NCI-H2081 (cell line): ENCODE measurements at places on chromosomes 12 and 14.
A peak's percentile ranks its signal among the peaks of the same experiment; 100 is the strongest.

DNA sequence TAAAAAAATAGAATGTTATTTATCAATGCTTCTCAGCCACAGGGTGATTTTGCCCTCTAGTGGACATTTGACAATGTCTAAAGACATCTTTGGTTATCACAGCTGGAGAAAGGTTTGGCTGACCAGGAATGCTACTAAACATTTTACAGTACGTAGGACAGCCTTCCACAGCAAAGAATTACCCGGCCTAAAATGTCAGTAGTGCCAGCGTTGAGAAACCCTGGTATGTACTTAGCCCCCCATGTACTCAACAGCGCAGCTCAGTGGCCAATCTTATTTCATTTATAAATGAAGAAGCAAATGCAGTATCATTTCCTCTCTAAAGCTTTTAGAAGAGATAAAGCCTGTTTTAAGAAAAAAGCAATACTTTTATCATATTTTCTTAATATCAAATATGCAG, 5.8 kb downstream of the MARK3 start:
- peak; percentile 41 for DNase-seq

DNA sequence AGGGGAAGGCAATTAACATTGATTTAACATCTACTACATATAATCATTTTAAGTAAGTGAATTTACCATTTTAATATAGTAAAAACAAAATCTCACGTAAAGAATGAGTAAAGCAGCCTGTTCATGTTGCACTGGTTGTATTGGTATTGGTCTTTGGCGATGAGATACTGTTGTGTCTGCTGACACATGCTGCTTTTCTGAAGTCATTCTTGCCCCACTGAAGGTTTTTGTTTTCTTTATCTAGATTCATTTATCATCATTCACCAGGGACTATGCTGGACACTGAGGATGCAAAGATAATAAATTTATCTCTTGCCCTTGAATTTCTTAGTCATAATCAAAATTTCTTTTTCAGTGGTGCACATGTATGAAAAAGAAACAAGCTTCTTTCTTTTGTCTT, 246.2 kb upstream of the NPAS3 start:
- no peak for DNase-seq

DNA sequence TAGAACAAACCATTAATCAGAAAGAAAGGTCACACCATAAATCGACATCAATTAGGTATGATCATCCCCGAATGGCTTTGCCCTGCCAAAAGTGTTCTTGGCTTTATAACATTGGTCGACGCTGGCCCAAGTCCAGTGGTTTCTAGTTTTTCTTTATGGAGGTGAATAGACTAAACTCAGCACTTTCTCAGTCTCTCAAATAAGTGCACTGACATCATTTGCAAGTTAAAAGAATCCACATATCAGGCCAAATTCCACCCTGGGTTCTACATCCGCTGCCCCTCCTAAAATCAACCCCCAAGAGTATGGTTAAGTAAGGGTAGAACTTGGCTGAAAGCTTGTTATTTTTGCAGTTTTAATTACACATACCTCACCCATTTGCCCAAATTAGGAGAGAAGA, 314.3 kb downstream of the C12orf75 start:
- no peak for DNase-seq

- no peak for DNase-seq
Observed at GRCh38 chr12:63206494-63206893, 55.5 kb upstream of the AVPR1A start.

- DNase-seq: no peak
Observed at GRCh38 chr12:2113119-2113912, 60.5 kb downstream of the CACNA1C start.

GRCh38 chr12:122184517-122184916, 1.6 kb downstream of the LRRC43 start:
- no peak for DNase-seq

- peak; percentile 42 for DNase-seq
Observed at GRCh38 chr14:102320033-102320660, 601 bp downstream of the ZNF839 start.

DNA sequence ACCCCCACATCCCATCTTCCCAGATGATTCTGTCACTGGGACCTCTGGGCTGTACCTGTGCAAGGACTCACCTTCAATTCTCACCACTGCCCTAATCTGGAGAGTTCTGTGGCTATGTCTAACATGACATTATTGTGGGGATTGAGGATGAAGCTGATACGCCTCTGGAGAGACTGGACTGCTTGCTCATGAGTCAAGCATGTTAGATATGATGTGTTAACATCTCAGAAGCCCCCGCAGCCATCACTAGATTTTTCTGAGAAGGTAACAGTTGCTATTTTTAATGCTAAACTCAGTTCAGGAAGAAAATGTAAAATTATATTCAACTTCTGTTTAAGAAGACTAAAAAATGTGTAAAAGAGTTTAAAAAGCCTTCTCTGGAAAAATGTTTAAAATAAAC, 25.7 kb downstream of the JKAMP start:
- DNase-seq: no peak
